ENCODE measurements at places on chromosomes 7 and 10.

DNA sequence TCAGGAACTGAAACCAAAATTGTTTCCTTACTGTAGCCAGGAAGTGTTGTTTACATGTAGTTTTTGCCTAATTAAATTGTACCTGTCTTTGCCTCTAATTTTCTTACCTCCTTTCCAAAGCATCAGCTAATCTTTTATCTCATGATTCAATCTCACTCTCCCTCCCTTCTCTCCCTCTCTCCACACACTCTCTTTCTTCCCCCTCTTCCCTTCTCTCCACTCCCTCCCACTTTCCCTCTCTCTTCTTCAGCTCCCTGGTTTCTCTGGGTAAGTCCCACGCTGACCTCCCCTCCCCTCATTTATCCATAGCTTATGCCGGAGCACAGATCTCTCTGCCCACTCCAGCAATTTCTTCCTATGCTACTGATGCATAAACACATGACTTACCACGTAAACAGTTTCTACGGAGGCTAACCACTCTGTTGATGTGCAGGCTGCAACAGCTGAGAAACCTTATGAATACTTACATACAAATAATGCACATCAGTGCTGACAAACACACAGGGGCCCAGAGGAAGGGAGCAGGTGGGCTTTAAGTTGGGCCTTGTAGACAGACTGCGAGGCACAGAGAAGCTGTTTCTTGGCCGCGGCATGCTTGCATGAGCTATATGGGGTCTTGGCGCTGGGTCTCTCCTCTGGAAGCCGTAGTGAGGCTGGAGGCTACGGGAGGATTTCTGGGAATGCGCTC is 174.4 kb upstream of the PLXNA4 start:
- no peaks in the 10 kb centered on the region for H3K36me3 ChIP-seq
- H3K27me3 ChIP-seq, result no peaks in the 10 kb centered on the region
- peak; percentile 46 for DNase-seq
- H3K27ac ChIP-seq, result no peak overlapping the region

DNA sequence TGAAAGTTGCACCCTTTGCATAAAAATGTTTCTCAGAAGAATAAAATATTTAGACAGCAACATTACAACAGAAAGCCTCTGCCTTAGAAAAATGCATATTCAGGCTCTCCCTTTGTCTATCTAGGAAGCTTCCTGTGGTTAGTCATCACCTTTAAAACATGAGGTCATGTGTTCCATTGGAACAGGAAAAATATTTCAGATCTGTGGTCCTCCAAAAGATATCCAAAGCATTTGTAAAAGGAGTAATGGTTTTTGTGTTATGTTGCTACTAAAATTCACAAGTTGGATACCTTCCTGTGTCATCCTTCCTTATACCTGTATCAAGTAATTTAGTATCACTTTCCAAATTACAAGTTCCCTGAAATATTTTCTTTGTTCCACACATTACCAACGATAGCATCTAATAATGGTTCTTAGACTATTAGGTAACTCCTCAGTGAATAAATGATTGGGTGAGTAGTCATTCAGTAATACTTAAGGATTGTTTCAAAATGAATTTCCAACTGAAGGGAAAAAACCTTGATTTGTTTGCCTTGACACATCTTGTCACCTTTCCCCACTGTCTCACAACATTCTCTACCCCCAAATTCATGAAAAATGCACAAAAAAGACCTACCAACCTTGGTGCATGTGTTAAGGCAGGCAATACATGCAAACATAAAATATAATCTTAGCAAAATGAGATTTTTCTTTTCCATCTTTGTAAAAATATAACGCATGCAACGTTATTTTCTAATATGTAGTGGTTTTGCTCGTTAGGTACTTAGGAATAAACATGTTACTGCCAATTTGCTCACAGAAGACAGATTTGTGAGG is 19.7 kb upstream of the RHOBTB1 start:
- no peaks in the 10 kb centered on the region for H3K27me3 ChIP-seq
- H3K27ac ChIP-seq, result peak overlapping the region; percentile 80
- peak overlapping the region; percentile 2 for H3K4me3 ChIP-seq
- H3K4me1 ChIP-seq, result peaks cover 36% of the 10 kb centered on the region

GRCh38 chr7:28977881-28978280 is 19.8 kb upstream of the TRIL start:
- H3K4me3 ChIP-seq, result no peak overlapping the region
- no peak for DNase-seq
- no peaks in the 10 kb centered on the region for H3K27me3 ChIP-seq
- no peak overlapping the region for H3K27ac ChIP-seq

DNA sequence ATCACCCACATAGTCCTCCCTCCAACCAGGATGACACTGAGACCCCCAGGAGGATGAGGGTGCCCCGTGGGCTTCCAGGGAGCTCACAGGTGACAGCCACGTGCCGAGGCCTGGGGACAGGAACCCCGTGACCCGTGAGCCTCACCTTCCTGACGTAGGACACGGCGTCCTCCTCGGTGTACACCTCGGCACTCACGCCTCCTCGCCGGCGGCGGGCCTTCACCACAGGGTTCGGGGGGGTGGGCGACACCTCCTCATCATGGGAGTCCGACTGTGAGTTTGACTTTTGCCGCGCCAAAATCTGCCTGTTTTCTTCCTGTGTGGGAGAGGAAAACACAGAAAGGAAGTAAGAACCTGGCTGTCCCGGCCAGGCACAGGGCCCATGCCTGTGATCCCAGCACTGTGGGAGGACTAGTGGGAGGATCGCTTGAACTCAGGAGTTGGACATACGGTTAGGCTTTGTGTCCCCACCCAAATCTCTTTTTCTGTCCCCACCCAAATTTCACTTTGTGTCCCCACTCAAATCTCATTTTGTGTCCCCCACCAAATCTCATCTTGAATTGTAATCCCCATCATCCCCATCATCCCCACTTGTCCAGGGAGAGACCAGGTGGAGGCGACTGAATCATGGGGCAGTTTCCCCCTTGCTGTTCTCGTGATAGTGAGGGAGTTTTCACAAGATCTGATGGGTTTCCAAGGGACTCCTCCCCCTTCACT is 45.9 kb upstream of the DNAAF5 start:
- no peak overlapping the region for H3K27ac ChIP-seq
- no peak for DNase-seq
- no peaks in the 10 kb centered on the region for H3K4me1 ChIP-seq
- H3K36me3 ChIP-seq, result no peaks in the 10 kb centered on the region
- H3K27me3 ChIP-seq, result no peaks in the 10 kb centered on the region
- no peak overlapping the region for H3K4me3 ChIP-seq

GRCh38 chr7:44064791-44065430 is 456 bp downstream of the PGAM2 start:
- H3K27me3 ChIP-seq, result peaks cover 3% of the 10 kb centered on the region
- peaks cover 5% of the 10 kb centered on the region for H3K36me3 ChIP-seq
- no peak overlapping the region for H3K4me3 ChIP-seq
- no peak overlapping the region for H3K27ac ChIP-seq

- H3K4me3 ChIP-seq, result no peak overlapping the region
- H3K36me3 ChIP-seq, result no peaks in the 10 kb centered on the region
- DNase-seq, result no peak
- peaks cover 3% of the 10 kb centered on the region for H3K27me3 ChIP-seq
- no peak overlapping the region for H3K27ac ChIP-seq
Observed at GRCh38 chr10:104608091-104608828, 32.8 kb upstream of the SORCS3 start.

GRCh38 chr7:111855161-111855841 is 293.0 kb upstream of the IMMP2L start:
- DNase-seq, result peak; percentile 39
- no peaks in the 10 kb centered on the region for H3K27me3 ChIP-seq
- H3K4me1 ChIP-seq, result peaks cover 2% of the 10 kb centered on the region

DNA sequence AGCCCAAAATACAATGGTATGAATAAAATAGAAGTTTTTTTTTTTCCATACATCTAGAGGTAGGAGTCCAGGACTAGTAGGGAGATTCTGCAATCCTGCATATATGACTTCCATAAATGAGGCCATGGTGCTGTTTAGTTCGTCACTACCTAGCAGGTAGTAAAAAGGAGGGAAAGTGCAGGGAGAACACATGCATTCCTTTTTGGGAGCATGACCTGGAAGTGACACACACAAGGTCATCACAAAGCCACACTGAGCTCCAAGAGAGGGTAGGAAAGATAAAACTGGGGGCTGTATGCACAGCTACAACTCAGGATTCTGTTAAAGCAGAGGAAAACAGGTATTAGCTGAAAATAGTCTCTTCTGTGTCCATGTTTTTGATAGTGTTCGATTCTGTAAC is 2.2 kb downstream of the CROT start:
- no peak overlapping the region for H3K27ac ChIP-seq
- H3K27me3 ChIP-seq, result no peaks in the 10 kb centered on the region
- DNase-seq, result no peak
- peaks cover 15% of the 10 kb centered on the region for H3K36me3 ChIP-seq

DNA sequence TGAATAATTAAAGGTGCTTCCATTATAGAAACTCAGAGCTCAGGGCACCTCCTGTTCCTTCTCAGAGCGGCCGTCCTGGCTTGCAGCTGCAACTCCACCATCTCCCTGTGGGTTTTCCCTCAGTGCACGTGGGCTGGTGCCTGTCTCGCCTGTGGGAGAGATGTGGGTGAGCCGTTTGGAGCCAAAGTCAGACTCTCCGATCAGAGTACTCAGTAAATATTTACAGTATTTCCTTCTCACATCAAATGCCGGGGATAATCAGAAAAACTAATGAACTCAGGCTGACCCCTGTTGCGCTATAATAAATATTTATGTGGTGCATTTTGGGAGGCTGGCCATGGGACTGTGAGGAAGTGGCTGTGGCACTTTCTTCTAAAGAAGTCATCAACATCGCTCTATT is 155.8 kb upstream of the HABP2 start:
- peaks cover 13% of the 10 kb centered on the region for H3K27me3 ChIP-seq
- no peak overlapping the region for H3K4me3 ChIP-seq
- H3K4me1 ChIP-seq, result no peaks in the 10 kb centered on the region
- no peak for DNase-seq
- no peaks in the 10 kb centered on the region for H3K36me3 ChIP-seq

GRCh38 chr10:73424478-73424877 is 8.9 kb downstream of the MSS51 start:
- H3K36me3 ChIP-seq, result peaks cover 42% of the 10 kb centered on the region
- no peak for DNase-seq
- no peak overlapping the region for H3K27ac ChIP-seq

- peak; percentile 91 for DNase-seq
- H3K27ac ChIP-seq, result no peak overlapping the region
- no peak overlapping the region for H3K4me3 ChIP-seq
- H3K36me3 ChIP-seq, result no peaks in the 10 kb centered on the region
- H3K4me1 ChIP-seq, result no peaks in the 10 kb centered on the region
Observed at GRCh38 chr10:31554556-31554955, 235.5 kb downstream of the ZEB1 start.

- peak; percentile 72 for DNase-seq
- H3K27me3 ChIP-seq, result no peaks in the 10 kb centered on the region
- H3K4me1 ChIP-seq, result peaks cover 34% of the 10 kb centered on the region
- H3K27ac ChIP-seq, result peak overlapping the region; percentile 64
- H3K36me3 ChIP-seq, result no peaks in the 10 kb centered on the region
- no peak overlapping the region for H3K4me3 ChIP-seq
Observed at GRCh38 chr7:14836571-14837189, 65.9 kb downstream of the DGKB start.

DNA sequence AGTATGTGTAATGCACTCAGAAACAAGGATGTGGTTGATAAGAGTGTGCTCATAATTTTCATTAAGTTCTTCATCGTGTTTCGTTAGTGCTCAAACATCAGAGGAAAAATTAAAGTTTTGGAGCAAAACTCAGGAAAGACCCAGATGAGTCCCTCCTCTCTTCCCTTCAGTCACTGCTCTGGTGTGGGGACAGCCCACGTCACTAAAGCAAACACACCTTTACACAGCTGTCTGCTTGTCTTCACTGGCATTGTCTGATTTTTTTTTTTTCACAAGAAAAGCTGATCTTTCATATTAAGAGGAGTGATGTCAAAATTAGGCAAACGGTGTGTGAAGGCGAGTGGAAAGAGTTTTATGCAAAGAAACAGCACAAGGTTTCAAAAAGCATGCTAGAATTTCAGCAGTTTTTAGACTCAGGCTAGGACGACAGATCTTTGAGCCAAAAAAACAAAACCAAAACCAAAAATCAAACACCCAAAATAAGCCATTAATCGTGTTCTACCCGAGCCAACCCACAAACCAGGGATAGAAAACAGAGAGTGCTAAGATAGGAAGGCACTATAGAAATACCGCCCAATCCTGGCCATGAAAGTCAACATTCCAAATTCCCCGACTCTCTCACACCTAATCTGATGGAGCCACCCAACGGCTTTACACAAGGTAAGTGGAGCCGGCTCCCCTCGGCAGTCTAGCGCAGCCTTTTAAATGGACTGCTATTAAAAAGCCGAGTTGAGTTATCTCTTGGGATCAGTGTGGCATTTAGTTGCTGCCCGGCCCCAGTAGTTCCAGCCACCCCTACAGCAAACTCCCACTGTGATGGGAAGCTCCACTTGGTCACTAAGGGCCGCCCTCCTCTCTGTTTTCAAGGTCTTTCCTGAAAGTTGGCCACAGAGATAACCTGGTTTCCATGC is 27.9 kb upstream of the GATA3 start:
- H3K4me3 ChIP-seq, result no peak overlapping the region
- H3K4me1 ChIP-seq, result no peaks in the 10 kb centered on the region
- H3K27me3 ChIP-seq, result peaks cover 14% of the 10 kb centered on the region
- no peak overlapping the region for H3K27ac ChIP-seq
- DNase-seq, result no peak
- H3K36me3 ChIP-seq, result no peaks in the 10 kb centered on the region

GRCh38 chr10:78931321-78932053 is 137.3 kb upstream of the ZMIZ1 start:
- H3K4me3 ChIP-seq, result no peak overlapping the region
- H3K27me3 ChIP-seq, result no peaks in the 10 kb centered on the region
- H3K4me1 ChIP-seq, result peaks cover 19% of the 10 kb centered on the region
- H3K27ac ChIP-seq, result peak overlapping the region; percentile 62

DNA sequence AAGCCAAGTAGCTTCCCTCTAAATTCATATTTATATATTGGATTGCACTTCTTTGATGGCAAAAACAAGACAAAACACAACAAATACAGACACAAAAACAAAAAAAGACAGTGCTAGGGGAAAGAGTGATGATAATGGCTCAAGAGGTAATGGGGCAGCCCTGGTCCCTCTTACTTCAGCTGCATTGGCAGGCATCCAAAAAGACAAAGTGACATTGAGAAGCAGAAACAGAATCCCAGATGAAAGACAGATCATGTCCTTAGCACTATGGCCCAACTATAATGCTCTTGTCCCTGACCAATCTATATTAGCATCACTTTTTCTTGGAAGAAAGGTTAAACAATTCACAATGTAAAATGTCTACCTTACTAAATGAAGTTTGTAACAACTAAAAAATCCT is 76.2 kb downstream of the GPR85 start:
- H3K36me3 ChIP-seq, result no peaks in the 10 kb centered on the region
- no peak for DNase-seq
- H3K27ac ChIP-seq, result no peak overlapping the region
- H3K27me3 ChIP-seq, result no peaks in the 10 kb centered on the region
- H3K4me3 ChIP-seq, result no peak overlapping the region

- H3K36me3 ChIP-seq, result peaks cover 13% of the 10 kb centered on the region
- H3K27me3 ChIP-seq, result no peaks in the 10 kb centered on the region
- no peak overlapping the region for H3K4me3 ChIP-seq
- no peaks in the 10 kb centered on the region for H3K4me1 ChIP-seq
- DNase-seq, result no peak
Observed at GRCh38 chr7:5207131-5207530, 17.1 kb downstream of the WIPI2 start.
